Stimulated activated memory B cell treated with anti-CD40 and anti-IgM and Interleukin-4, amounts not matched to agents 10 μg/mL and 1 μg/mL and 100 μg/mL, for 72 hours (primary cell): ENCODE measurements at places on chromosomes 2 and 18.
A peak's percentile ranks its signal among the peaks of the same experiment; 100 is the strongest.

GRCh38 chr2:72127401-72128058 lies 20.1 kb downstream of the CYP26B1 start:
- ATAC-seq: no peak

- ATAC-seq: no peak
Observed at GRCh38 chr2:144663207-144663606, 143.3 kb upstream of the ZEB2 start.

DNA sequence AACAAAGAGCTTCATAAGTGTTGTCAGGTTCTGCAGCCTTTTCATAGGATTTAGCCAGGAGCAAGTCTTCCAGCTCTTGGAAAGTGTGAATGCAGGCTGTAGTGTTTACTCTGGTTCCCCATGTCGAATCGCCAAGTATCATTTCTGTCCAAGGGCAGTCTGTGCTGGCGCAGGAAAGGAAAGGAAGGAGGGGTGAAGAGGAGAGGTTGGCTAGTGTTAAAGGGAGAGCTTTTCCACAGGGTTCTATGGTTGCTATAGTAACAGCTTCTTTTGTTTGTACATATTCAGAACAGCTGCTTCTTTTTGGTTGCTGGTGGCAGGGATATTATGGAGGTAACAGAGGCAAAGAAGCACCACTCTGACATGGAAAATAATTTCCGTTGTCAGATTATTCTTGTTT lies 69.9 kb downstream of the KCNH7 start:
- no peak for ATAC-seq

- no peak for ATAC-seq
Observed at GRCh38 chr2:65438137-65438899, 5.9 kb upstream of the SPRED2 start.

DNA sequence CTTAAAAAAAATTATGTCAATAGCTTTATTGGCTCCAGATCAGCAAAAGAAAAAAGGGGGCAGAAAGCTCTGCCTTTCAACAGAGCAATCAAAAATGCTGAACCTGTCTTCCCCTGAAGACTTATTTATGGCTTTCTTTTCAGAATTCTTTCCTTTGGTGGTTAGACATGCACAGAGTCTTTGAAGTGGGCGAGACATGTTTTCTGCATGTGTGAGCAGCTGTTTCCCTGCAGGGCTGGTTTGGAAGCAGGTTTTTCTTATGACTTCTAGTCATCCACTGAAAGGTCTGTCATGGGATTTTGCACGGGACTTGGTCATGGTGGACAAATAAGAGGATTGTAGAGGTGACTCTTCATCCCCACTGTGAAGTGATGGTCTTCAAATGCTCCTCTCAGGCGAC lies 160.3 kb downstream of the VAPA start:
- no peak for ATAC-seq

DNA sequence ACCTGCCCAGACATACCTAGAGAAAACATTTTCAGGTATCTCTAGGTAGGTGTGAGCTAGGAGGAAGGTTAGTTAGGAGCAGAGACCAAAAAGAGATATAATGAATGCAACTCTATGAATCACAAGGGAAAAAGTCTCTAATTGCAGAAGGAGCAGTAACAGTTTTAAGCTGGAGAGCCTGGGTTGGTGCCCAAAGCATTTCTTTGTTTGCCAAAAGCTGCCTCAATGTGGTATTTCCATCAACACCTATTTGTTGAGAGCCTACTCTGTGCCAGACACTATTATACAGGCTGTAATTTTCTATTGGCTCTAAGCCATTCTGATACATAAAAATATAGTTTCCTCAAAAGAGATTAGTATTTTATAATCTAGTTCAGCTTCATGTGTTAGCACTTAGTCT lies 141.6 kb downstream of the UBE2E3 start:
- no peak for ATAC-seq

GRCh38 chr2:177466337-177467195 lies 74.0 kb downstream of the AGPS start:
- ATAC-seq: peak; percentile 45
